AML-193 (cell line): ENCODE measurements at places on chromosomes 2 and 18.

- DNase-seq = no peak
Observed at GRCh38 chr2:48248251-48248933, 281.6 kb upstream of the STON1 start.

DNA sequence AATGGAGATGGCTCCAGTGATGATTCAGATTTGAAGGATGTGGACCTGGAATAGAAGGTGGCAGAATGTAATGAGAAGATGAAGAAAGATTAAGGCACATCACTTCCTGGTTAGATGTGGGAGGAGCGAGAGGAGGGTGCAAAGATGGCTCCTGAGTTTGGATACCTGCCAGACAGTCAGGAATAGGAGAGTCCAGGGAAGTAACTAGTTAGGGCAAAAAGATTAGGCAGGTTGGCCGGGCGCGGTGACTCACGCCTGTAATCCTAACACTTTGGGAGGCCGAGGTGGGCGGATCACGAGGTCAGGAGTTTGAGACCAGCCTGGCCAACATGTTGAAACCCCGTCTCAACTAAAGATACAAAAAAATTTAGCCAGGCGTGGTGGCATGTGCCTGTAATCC, 5.6 kb downstream of the C2orf74 start:
- DNase-seq = no peak

- no peak for DNase-seq
Observed at GRCh38 chr18:13696961-13697360, 29.4 kb downstream of the FAM210A start.

- DNase-seq = no peak
Observed at GRCh38 chr2:200765995-200766660, 45.6 kb upstream of the BZW1 start.

- no peak for DNase-seq
Observed at GRCh38 chr2:23532391-23533337, 147.7 kb downstream of the KLHL29 start.

GRCh38 chr18:25646971-25647370, 295.0 kb upstream of the ZNF521 start:
- DNase-seq = no peak

GRCh38 chr2:136207030-136207623, 89.2 kb upstream of the CXCR4 start:
- peak; percentile 83 for DNase-seq

DNA sequence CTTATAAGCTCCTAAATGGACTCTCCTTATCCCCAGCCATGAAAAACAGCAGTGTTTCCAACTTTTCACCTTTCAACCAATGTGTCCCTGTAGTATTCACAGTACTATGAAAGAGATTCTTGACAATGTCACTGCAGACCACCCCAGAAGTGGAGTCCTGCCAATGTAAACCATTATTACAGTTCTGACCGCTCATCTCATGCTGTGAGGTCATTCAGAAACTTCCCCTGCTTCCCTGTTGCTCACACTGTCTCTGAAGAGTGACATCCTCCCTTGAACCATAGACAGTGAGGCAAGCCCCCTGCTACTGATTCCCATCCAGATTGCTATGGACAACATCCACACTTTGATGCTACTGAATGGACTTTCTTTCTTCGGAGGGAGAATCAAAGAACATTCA, 1523.7 kb upstream of the ACVR2A start:
- no peak for DNase-seq
